H9 (cell line): ENCODE measurements at places on chromosomes 5 and 9.

DNA sequence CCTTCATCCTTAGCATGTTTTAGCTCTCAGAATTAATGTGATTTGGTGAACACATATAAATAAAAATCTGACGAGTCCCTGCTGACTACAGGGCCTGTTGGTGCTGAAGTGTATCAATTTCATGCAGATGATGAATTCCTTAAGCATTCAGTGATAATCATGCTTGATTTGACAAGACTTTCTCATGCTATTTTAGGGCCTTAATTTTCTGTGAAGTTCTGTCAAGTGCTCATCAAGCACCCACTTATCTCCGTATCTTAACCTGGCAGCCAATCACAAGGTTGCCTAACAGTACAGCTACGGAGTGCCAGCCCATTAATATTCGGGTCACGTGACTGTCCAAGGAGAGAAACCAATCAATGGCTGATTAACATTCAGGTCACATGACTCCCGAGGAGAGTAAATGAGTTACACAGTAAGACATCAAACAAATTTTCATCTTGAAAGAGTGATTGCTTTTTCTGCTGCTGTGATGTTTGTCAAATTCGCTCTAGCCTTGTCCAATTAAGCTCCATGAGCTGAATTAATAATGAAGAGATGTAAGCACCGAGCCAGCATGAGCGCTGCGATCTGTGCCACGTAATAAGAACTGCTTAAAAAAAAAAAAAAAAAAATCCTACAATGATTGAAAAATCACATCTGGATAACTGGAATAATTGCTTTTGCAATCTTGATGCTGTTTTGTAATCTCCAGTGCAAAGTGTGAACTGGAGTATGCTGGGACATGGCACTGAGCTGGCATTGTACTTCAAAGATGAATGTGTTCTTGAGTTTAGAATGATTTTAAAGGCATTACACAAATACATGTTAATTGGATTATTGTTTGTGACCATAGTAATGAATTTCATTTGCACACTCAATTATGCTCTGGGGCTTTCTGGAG lies 104.3 kb upstream of the SPATA31D4 start:
- no peak for DNase-seq

DNA sequence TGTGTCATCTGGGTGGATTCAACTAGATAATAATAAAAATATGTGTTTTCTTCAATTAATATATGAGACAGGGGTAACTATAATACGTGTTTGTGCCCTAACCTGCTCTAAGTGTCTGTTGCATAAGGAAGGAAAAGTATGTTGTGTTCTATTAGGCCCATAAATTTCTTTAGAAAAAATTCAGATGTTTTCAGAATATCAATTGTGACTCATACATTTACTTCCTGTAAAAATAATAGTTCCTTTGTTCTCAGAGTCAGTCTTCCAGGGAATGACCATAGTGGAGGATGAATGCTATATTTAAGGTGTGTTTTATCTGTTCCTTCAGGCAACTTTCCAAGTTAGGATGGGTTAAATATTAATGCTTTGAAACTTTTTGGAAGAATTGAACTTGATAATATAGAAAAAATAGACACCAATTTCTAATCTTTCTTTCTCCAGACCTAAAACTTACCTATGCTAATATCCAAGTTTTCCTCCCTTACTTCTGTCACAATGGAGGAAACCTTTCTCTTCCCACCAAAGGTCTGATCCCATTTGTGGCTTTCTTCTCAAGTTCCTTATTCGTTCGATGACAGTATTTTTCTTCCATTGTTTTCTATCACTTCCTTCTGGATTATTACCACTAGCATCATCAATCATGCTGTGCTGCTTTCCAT lies 49.9 kb downstream of the ISL1 start:
- no peak for DNase-seq

- no peak for DNase-seq
Observed at GRCh38 chr5:10279328-10279727, 28.4 kb downstream of the CMBL start.

- DNase-seq, result no peak
Observed at GRCh38 chr5:10366310-10367272, 13.1 kb downstream of the MARCHF6 start.

- no peak for DNase-seq
Observed at GRCh38 chr9:96048956-96049831, 173.7 kb downstream of the ERCC6L2 start.

GRCh38 chr5:155274484-155274883 lies 260.9 kb downstream of the KIF4B start:
- DNase-seq, result no peak

DNA sequence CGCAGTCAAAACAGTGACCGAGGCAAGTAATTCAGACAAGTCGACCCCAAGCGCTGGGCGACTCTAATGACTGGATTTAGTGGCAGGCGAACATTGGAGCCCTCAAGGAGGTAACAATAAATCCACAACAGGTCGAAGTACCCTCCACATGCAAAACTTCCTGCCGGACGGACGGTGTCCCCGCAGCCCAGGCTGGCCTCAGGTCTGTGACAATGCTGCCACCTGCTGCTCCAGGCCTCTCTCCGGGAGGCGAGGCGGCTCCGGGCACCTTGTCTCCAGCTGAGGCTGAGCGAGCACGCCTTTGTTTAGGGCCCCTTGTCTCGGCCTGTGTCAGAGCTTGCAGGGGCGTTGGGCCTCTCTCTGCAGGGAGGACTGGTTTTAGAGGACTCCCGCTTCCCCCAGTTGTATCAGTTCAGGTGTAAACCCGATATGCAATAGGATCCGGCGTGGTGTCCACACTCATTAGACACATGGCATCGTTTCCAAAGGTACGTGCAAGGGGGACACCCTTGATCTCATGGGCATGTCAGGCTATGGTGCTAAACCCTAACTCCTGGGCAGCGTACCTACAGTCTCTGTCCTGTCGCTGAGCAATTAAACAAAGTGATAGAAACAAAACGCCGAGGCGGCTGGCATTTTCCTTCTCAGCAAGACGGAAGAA lies 628.0 kb upstream of the ADAMTS16 start:
- DNase-seq, result peak; percentile 69

GRCh38 chr9:127814619-127815511 lies 12.2 kb downstream of the FPGS start:
- DNase-seq, result peak; percentile 26

- no peak for DNase-seq
Observed at GRCh38 chr5:113846941-113847340, 333.4 kb downstream of the YTHDC2 start.

- no peak for DNase-seq
Observed at GRCh38 chr9:73845539-73845938, 651.6 kb upstream of the RORB start.

- DNase-seq, result no peak
Observed at GRCh38 chr5:126002222-126002897, 420.8 kb upstream of the GRAMD2B start.

GRCh38 chr9:78775211-78775610 lies 478.3 kb downstream of the PSAT1 start:
- DNase-seq, result no peak

GRCh38 chr9:85944672-85945071 lies 3.7 kb downstream of the NAA35 start:
- DNase-seq, result no peak
